Activated naive CD8-positive, alpha-beta T cell treated with anti-CD3 and anti-CD28 coated beads, Interleukin-2, amount 10 ng/mL, durations not matched to agents 7 days and 5 days (primary cell): ENCODE measurements at places on chromosomes 12 and 14. TPM values are rescaled to one million over a fixed set of nuclear protein-coding genes. Genes with fewer than 3 reads are reported as not detected.

NPAS3 gene
- not detected for total RNA-seq

- no peaks in the 10 kb centered on the region for H3K36me3 ChIP-seq
- no peaks in the 10 kb centered on the region for H3K4me1 ChIP-seq
- DNase-seq = no peak
- H3K4me3 ChIP-seq = no peak overlapping the region
- no peak overlapping the region for H3K27ac ChIP-seq
- H3K27me3 ChIP-seq = peaks cover 42% of the 10 kb centered on the region
Observed at GRCh38 chr14:99870617-99871016, 77.4 kb downstream of the EML1 start.

HOXC6 gene
- not detected for total RNA-seq

DNA sequence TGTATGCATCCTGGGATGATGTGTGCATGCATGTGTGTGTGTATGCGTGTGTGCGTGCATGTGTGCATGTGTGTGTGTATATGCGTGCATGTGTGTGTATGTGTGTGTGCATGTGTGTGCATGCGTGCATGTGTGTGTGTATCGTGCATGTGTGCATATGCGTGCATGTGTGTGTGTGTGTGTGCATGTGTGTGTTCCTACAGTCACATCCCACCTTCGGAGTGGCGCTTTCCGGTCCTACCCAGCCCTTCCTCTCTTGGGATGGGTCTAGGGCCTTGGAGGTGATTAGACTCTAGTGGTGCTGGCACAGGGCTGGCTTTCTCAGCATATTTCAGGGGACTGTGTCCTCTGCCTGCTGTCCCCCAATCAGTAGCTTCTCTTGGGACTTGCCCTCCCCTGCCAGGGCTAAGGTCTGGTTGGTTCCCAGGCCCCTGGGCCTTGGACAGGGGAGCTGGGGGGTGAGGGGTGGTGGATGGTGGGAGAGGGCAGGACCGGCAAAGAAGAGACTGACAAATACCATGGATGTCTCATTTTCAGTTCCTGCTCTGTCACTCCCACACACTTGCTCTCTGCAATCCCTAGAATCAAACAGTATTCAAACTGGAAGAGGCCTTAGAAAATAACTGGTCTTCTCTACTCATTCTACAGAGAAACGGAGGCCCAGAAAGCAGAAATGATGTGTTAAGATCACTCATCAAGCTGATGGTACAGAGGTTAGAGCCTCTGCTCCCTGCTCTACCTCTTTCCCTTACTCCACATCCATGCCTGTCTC lies 21.9 kb upstream of the FAIM2 start:
- no peaks in the 10 kb centered on the region for H3K36me3 ChIP-seq
- no peak overlapping the region for H3K4me3 ChIP-seq
- H3K27ac ChIP-seq = no peak overlapping the region
- no peak for DNase-seq
- no peaks in the 10 kb centered on the region for H3K4me1 ChIP-seq

LRRK2 gene
- total RNA-seq = 0.40 TPM

- no peak for DNase-seq
- H3K4me3 ChIP-seq = no peak overlapping the region
- H3K27me3 ChIP-seq = no peaks in the 10 kb centered on the region
- H3K36me3 ChIP-seq = peaks cover 32% of the 10 kb centered on the region
Observed at GRCh38 chr14:61381553-61381952, 60.2 kb downstream of the PRKCH start.

GRCh38 chr14:36834293-36834692 lies 172.6 kb downstream of the PAX9 start:
- DNase-seq = no peak
- no peak overlapping the region for H3K27ac ChIP-seq
- H3K4me3 ChIP-seq = no peak overlapping the region
